Bone marrow (tissue), 2 donors: ENCODE measurements at places on chromosomes 6 and 20.
A peak's percentile ranks its signal among the peaks of the same experiment; 100 is the strongest.

GRCh38 chr6:57108691-57109090 lies 18.7 kb downstream of the ZNF451 start:
- no peak for DNase-seq

- DNase-seq = no peak
Measured at GRCh38 chr6:169490830-169491229, 211.0 kb downstream of the WDR27 start.

DNA sequence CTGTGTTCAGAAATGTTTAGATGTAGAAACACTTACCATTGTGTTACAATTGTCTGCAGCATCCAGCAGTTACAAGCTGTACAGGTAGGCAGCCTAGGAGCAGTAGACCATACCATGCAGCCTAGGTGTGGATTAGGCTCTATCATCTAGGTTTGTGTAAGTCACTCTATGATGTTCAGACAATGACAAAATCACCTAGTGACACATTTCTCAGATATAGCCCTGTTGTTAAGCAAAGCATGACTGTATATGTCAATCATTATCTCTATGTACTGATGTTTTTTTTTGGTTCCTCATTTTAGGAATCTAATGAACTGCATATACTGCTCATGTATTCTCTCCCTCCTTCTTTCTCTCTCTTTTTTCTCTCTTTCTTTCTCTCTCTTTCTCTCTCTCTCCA lies 22.2 kb downstream of the CST8 start:
- no peak for DNase-seq

GRCh38 chr6:143901885-143902750 lies 37.8 kb downstream of the ZC2HC1B start:
- DNase-seq = peak; percentile 46

- no peak for DNase-seq
Measured at GRCh38 chr6:45493761-45494160, 116.0 kb upstream of the SUPT3H start.

GRCh38 chr20:47868236-47868635 lies 83.0 kb upstream of the SULF2 start:
- DNase-seq = no peak

GRCh38 chr6:106496823-106497222 lies 132.5 kb downstream of the RTN4IP1 start:
- DNase-seq = no peak

- DNase-seq = no peak
Measured at GRCh38 chr6:121223212-121223611, 111.1 kb downstream of the TBC1D32 start.

- DNase-seq = no peak
Measured at GRCh38 chr6:39941820-39942219, 7.6 kb upstream of the MOCS1 start.

DNA sequence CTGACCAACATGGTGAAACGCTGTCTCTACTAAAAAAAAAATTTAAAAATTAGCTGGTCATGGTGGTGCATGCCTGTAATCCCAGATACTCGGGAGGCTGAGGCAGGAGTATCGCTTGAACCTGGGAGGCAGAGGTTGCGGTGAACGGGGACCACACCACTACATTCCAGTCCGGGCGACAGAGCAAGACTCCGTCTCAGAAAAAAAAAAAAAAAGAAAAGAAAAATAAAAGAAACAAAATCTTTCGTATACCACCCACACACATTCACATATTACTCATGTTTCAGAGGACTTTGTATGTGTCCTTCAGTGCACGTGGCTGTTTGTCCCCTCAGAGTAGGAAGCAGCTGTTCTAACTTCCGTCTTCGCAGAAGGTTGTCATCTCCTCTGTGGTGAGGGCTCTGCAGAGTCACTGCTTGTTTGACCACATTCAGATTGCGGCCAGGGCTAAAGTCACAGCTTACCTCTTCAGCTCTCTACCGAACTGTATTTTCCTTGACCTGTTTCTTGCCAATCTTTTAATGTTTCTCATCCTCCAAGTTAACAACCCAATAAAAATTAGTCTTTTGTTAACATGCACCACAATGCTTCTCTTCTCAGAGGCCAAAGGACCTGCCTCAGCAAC lies 36.6 kb upstream of the HIVEP1 start:
- peak; percentile 92 for DNase-seq

GRCh38 chr6:30889496-30889885 lies 5.2 kb downstream of the DDR1 start:
- DNase-seq = no peak

DNA sequence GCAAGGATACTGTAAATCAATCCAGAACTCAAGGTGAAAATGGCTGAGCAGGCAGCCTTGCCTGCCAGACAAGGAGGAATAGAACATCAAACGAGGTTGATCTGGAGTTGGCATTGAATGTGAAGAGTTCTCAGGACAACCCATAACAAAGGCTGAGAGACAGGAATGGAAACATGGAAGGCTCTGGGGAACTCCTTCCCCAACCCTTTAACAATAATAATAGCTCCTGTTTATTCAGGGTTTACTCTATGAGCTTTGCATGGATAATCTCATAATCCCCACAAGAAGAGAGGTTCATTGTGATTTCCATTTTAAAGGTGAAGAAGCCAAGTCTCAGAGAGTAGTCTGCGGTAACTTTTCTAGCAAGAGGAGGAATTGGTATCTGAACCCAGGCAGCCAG lies 151.7 kb downstream of the SOD2 start:
- no peak for DNase-seq
